ENCODE measurements at places on chromosomes 2 and 18.

- no peak for DNase-seq
Measured at GRCh38 chr2:182672466-182673165, 43.4 kb upstream of the DNAJC10 start.

- no peak for DNase-seq
Measured at GRCh38 chr2:129293326-129293725, 686.1 kb upstream of the RAB6C start.

DNA sequence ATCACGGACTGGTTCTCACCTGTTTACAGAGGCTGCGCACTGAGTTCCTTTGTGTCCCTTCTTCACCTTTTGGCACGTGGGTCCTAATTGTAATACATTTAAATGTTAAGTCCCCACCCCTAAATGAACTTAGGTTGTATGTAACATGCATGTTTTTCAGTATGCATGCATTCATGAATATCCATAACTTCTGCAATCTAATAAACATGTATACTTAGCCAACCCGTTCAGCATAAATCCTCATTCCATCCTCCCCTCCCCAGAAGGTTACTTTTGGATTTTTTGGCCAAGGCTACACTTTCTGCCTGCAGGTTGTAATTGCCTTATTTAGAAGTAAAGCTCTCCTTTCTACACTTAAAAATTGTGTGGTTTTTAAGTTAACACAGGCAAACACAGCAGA is 314.7 kb downstream of the SUCLG1 start:
- DNase-seq: no peak

GRCh38 chr2:162887087-162887486 is 48.5 kb upstream of the KCNH7 start:
- no peak for DNase-seq

GRCh38 chr2:216259081-216259480 is 113.2 kb downstream of the MARCHF4 start:
- no peak for DNase-seq

DNA sequence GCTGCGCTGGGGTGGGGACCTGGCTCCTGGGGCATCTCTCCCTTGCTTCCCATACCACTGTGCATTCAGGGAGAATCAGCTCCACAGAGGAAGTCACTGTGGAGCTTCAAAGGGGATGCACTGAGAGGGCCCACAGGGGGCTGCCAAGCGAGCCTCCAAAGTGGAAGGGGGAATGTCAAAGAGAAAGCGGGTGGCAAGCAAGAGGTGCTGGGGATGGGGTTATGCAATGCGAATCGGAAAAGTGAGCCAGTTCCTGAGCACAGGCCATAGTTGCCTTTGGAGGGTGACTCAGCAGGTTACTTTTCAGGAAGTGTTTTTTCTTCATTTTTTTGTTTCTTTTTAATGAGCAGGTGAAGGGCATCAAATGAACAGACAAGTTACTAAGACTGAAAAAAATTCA is 17.6 kb downstream of the PMAIP1 start:
- no peak for DNase-seq

DNA sequence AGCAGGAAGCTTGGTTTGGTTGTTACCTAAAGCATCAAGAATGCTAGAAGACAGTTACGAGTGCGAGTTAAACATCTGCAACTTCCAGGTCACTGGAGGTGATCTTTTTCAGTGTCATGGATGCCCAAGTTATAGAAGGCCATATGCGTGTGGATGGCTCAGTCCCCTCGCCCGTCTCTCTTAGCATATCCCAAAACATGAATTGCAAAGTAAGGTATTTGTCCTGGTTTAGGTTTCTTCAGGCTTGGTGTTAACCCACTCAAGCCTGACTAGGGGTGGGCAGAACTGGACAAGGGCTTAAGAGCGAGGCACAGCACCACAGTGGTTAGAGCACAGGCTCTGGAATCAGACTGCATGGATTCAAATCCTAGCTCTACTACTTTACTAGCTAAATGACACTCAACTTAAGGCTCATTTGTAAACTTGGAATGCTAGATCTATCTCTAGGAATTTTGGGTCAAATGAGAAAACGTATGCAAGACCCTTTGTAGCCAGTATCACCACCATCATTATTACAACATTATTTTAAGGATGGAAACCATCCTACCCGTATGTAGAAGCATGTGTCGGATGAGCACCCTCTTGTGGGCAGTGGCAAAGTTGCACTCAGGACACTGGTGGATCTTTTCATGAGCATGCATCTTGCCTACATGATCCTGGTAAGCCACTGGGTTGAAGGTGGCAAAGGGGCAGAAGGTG is 11.2 kb downstream of the ZNF142 start:
- no peak for DNase-seq

DNA sequence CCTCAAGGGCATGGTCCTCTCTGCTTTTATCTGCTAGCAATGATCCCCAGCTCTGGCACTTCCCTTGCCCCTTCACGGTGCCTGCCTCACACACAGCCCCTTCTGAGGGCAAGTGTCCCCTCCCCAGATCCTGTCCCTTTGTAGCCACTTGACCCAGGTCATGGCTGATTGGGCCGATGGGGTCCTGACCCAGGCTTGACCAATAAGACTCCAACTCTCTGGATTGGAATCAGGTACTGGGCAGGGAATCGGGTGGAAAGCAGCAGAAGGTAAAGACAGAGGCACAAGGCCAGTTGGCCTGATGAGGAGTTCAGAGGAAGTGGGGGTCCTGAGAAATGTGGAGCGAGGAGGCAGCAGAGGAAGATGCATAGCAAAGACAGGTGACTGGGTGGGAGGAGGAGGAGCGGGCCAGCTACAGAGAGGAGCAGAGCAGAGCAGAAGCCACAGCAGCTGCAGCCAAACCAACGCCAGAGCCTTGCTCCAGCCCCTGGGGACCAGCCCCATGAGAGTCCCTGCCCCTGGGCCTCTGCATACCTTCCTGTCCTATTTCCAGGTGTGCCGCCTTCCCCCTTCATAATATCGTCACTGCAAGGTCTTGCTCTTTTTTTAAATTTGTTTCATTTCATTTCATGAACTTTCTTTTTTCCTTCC is 39.1 kb downstream of the CAPN13 start:
- no peak for DNase-seq

DNA sequence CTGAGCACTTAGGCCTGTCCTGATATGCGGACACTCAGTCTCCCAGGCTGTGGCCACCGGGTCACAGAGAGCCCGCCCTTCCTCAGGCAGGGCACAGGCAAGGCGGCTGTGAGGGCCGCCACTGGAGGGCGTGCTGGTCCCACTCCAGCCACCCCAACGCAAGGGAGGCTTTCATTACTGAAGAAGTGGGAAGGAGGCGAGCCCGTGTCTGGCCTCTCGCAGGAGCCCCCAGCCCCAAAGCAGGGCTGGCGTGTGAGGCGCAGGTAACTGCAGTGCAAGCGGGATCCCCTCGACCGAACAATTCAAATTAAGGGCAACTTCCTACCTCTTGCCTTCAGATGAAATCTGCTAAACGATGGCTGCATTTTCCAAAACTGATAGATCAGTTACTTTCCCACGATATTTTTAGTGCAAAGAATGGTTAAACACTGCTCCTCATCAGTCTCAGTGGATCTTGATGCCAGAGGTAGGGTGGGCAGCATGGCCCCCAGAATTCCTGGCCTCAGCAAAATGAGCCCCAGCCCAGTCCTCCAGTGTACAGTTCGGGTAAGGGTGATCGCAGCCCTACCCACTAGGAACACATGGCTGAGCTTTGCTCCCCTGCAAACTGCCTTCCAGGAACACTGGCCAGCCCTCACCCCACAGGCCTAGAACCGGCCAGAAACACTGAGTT is 97.2 kb downstream of the SEPTIN10 start:
- DNase-seq: no peak

DNA sequence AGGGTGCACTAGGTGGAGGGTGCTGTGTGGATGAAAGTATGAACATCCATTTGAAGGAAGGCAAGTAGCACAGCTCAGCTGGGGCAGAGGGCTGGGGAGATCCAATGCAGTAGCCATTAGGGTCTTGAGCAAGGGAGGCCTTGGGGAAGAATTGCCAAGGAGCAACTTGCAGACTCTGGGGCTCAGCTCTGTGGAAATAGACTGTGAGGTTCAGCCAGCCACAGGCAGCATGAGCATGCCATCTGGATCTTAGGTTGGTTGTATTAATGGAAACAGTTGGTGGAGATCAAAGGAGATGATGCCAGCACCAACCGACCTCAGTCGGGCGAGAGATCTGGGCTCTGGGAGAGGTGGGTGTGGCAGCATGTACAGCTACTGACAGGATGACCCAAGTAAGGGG is 5.6 kb downstream of the ZAP70 start:
- no peak for DNase-seq

GRCh38 chr18:76941284-76941683 is 118.9 kb downstream of the ZNF236 start:
- no peak for DNase-seq

DNA sequence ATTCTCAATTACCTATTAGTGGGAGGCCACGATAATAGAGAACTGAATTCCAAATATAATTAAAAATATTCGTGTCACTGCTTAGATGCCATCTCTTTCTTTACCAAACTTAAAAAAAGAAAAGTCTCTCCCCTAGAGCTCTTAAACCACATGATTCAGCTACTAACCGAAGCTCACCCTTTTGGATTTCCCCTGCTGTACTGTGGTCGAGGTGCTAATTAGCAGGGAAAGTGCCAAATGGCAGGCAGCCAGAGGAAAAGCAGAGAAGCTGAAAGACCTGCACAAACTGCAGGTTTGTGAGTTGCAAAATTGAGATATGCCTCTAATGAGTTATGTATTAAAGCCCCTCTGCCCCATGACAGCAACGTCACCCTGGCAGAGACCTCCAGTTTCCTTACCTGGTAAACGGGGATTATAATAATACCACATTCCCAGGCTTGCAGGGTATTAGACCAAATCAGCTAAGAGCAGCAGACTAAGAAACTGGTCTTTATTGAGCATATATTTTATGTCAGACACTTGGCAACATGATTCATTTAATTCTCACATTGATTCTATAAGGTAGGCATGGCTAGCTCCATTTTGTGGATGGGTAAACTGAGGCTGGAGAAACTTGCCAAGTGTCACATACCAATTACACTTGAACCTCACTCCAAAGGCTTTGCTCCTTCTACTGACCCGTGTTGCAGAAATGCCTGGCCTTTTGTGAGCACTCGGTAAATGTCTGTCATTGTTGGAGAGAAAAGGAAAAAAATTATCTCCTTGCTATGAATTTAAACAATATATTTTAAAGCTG is 259.7 kb downstream of the LPIN1 start:
- DNase-seq: no peak

- peak; percentile 63 for DNase-seq
Measured at GRCh38 chr2:36329746-36330472, 25.7 kb upstream of the CRIM1 start.

DNA sequence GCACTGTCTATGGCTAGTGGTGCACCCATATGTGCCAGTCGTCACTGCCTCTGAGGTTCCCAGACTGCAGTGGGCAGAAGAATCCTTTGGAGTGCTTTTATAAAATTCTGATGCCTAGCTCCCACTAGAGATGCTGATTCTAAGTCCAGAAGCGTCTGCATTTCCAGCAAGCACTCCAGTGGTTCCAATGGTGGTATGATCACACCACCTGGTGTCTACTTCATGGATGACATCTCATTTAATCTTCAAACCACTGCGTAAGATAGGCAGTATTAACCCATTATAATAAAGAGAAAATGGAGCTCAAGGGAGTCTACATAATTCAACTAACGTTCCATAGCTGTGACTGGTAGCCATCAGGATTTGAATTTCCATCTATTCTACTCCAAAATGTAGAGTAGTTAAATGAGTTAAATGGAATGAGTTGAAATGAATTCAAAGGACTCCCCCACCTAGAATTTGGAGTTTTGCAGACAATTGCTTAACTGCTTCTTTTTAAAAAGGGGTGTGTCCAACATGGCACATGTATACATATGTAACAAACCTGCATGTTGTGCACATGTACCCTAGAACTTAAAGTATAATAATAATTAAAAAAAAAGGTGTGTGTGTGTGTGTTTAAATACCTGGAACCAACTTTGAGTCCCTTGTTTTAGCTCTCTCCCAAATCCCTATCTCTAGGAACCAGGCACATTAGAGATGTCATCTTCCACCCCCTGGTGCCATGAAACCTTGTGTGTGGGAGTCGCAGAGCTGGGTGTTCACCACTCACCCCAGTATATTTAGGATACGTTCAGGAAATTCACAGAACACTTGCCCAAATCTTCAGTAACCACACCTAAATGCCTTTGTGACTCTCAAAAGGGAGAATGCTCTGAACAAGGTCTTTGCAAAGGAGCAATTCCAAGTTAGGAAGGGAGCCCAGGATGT is 14.1 kb downstream of the LAMA3 start:
- no peak for DNase-seq

Data from BJ (cell line).